ENCODE measurements at places on chromosomes 1 and 21.

DNA sequence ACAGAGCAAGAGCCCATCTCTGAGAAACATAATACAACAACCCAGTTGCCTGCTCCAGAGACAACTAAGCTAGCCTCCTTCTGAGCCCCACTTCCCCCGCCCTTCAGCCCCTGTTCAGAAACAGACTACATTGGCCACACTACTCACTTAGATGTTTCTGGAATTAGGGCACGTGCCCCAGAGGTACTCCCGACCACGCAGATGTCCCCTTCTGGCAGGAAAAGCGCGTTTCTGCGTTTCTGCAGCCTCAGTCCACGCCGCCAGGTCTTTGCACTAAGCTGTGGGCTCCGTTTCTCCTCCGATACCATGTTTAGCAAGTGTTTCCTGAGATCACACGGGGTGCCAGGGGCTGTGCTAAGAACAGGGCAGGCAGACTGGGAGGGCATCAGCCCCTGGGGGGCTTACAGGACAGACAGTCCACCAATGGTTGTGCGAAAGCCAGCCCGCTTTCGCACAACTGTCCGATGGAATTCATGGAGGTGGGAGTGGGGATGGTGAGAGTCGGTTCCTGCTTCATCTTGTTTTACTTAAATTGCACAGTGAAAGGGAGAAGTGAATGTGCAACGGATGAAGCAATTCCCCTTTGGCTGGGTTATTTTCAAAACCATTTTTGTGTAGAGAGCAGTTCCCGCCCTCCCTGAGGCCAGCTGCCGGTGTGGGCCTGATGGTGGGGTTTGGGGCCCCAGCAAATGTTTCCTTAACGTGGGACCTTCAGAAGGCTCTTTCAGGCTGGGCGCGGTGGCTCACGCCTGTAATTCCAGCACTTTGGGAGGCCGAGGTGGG is 2.7 kb downstream of the PIK3CD start:
- peak; percentile 75 for DNase-seq

DNA sequence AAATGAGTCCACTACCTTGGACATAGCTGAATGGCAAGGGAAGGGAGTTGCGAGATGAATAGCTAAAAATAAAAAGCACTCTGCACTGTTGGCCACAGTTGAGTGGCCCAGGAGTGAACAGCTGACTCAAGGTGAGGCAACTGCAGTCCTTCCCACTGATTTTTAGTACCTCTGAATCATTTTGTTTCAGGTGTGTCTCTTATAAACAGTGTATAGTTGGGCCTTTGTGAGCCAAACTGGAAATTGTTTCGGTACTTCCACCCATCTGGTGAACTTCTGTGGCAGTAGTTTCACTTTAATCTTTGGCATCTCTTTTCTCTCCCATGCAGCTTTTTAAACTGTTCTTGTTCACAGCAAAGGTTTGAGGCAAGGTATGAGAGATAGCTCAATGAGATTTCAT is 122.7 kb downstream of the VAV3 start:
- no peak for DNase-seq

DNA sequence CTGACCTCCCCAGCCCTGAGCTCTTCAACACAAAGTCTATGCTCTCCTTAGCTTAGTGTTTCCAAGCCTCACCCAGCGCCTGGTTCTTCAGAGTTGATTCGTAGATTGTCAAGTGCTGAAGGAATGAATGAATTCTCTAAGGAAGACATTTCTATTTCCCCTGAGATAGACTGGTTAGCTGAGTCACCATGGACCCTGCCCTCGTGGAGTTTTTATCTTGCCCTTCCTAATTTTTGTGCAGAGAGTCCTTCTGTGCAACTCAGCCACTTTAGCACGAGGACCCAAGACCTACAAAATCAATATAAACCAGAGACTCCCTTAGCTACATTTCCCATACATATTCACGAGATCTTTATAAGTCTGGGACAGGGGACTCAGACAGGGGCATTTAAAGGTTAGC is 2.6 kb upstream of the CD244 start:
- no peak for DNase-seq

DNA sequence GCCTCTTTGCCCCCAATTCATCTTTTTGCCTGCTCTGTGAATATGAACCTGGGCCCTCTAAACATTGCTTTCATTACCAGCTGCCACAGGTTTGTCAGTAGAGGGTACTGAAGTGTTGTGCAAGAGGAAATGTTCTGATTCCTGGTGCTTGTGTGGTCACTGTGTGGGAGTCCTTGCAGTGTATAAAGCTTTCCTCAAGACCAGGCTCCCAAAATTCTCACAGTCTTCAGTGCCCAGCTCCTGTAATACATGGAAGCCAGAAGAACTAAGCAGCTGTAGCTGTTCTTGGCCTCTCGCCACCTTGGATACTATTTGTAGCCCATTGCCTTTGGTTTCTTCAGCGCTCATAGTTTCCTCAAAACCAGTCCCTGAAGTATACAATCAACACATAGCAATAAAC is 1046.2 kb downstream of the BRINP3 start:
- DNase-seq = no peak

DNA sequence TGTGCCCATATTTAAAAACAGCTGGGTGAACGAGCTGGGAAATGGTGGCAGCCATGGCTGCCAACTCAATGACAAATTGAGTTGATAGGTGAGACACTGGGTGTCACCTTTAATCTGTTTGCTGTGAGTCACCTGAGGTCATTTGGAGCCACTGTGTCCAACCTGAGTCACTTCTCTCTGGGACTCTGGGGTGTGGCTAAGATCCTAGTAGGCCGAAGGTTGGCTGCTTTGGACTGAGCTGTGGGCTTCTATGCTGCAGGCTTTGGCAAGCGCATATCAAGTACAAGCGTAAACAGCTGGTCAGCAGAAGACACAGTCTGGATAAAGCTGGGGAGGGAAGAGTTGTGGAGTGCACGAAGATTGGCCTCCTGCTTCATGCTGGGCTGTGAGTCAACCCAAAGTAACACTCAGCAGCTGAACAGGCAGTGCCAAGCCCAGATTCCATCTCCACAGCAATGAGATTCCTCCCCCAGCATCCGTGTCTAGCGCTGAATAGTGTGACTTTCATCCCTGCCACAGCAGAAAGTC is 24.0 kb downstream of the TEX35 start:
- DNase-seq = peak; percentile 23

- DNase-seq = no peak
Measured at GRCh38 chr1:90616395-90616794, 100.7 kb downstream of the BARHL2 start.

- DNase-seq = no peak
Measured at GRCh38 chr1:178997428-178997827, 28.3 kb upstream of the FAM20B start.

DNA sequence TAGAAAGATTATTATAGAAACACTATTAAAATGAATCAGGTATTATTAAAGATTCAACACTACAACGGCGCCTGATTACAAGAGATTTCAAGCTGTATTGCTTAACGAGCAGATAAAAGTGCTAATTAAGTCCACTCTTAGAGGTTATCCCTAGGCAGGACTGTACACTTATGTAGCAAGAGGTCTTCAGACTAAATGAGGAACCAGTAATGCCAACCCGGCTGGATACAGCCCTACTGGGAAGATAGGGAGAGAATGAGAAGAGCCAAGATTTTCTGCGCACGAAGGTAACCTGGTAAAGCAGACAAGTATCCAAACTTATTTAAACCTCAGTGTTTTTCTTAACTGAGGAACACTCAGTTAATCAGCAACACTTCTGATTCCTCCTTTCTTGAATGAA is 115.7 kb upstream of the HIVEP3 start:
- no peak for DNase-seq

DNA sequence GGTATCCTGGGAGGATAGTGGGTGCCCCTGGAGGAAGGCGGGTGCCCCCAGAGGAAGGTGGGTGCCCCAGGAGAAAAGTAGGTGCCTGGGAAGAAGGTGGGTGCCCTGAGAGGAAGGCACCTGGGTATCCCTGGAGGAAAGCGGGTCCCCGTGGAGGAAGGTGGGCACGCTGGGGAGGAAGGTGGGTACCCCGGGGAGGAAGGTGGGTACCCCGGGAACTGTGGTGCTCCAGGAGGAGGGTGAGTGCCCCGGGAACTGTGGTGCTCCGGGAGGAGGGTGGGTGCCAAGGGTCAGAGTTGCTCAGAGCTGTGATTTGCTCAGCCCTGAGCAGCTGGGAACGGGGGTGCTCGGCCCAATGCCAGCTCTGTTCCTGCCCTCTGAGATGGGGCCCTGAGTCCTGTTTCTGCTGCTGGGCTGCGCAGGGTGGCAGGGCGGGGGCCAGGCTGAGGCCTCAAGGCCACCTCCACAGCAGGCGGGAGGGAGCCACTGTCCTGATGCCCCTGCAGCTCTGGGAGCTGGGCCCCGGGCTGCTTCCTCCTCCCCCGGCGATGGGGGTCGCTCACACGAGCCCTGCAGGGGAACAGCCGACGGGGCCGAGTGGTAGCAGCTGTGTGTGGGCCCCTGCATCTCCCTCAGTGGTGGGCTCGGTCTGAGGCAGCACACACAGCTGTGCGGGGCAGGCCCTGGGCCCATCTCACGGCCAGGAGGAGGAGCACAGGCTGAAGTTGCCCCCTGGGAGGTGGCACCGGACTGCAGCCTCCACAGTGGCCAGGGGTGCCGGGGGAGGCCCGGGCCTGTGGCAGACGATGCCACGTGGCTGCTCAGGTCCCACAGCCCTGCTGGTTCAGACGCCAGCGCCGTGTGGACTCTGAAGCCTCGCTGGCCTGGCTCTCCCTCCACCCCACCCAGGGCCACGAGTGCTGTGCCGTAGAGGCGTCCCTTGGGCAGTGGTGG is 57.4 kb downstream of the SLX9 start:
- no peak for DNase-seq

DNA sequence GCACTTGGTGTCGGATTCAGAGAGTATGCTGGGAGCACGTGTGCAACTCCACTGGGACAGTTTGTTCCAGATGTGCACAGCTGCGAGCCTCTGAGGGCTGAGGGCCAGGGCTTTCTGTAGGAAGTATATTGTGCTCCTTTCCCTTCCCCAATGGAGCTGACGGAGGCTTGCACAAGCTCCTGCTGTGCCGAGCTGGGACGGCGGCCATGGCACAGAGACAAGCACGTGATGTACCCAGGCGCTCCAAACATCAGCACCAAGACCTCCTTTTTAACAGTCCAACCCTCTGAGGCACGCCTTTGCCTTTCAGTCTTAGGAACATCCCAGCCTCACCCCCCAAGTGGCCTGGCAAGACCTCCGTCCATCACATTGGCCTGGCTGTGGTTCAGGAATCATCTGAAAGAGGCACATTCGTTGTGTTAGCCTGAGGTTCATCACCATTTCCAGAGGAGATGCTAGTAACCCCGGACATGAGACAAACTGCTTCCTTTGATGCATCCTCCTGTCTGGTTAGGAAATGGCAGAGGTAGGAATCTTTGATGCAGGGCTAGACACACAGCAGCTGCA is 339.2 kb upstream of the KAZN start:
- no peak for DNase-seq

DNA sequence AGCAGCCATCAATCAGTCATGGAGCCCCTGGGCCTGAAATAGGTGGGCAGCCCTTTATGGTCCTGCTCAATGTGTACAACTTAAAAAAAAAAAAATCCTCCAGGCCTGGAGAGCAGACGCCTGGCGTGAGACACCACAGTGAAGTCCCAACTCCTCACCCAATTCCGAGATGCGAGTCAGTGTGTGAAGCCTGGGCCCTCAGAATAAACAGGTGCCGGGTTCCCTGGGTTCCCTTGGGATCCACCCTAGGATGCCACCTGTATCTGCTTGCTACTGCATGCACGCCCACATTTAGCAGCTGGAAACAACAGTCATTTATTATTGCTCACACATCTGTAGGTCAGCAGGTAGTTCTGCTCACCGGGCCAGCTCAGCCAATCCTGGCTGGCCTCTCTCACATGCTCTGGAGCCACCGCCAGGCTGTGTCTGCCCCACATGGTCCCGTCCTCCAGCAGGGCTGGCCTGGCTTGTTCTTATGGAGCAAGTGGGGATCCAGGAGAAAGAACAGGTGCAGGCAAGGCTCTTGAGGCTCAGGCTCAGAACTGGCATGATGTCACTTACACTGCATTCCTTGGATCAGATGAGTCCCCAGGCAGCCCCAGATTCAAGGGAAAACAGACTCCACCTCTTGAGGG is 172.7 kb downstream of the NPHP4 start:
- no peak for DNase-seq

- no peak for DNase-seq
Measured at GRCh38 chr1:115313182-115313581, 24.9 kb downstream of the NGF start.

DNA sequence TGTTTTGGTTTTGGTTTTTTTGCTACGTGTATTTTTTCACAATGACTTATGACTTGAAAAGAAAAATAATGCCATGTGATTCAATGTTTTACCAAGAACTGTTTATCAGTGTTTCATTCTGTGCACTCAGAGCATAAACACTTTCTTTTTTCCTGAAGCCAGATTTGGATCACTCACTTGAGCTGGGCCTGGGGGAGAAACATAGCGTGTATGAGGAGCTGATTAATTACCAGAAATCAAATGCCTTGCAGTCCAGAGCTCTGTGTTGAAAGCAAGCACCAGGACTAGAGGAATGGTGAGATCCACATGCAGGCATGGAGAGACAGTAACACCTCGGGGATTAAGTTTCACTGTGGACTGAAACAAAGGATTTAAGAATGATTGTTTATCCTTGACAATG is 642.1 kb upstream of the ADGRL2 start:
- no peak for DNase-seq

GRCh38 chr1:116115476-116116439 is 4.6 kb downstream of the MAB21L3 start:
- DNase-seq = no peak

- DNase-seq = no peak
Measured at GRCh38 chr1:18628511-18628910, 2.1 kb upstream of the PAX7 start.

GRCh38 chr1:29645586-29645985 is 409.3 kb downstream of the PTPRU start:
- DNase-seq = no peak

DNA sequence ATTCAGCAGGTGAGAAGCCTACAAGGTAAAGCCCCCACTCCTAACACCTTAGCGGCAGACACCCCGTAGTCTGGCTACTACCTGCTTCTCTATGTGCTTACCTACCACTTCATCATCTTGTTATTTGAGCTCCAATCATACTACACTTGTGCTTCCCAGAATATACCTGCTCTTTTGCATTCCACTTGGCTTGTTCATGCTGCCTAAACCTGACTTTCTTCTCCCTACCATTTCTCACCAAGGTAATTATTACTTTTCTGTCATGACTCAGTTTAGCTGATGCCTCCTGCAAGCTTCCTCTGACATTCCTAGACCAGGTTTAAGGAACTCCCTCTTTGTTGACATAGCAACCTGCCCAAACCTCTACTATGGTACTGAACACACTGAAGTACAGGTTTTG is 495.6 kb upstream of the C1orf87 start:
- no peak for DNase-seq

DNA sequence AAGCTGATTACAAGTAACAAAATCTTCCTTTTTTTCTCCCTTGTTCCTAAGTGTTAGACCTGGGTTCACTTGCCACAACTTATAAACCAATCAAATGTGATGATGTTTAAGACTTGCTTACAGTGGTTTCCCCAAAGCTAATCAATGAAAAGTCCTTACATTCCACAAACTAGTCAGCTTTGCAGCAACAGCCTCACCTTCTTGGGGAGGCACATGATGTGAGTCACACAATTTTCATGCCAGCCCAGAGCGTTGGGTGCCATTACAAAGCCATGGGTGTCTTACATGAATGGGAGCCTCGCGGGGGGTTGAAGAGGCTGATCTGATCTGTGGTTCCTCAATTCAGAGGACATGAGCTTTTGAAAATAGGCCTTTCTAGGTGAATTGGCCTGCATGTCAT is 91.6 kb upstream of the UBE2U start:
- DNase-seq = no peak

- DNase-seq = no peak
Measured at GRCh38 chr21:40080385-40080784, 213.1 kb downstream of the PCP4 start.

- no peak for DNase-seq
Measured at GRCh38 chr21:15221799-15222386, 157.1 kb upstream of the NRIP1 start.

All from activated CD8-positive, alpha-beta memory T cell treated with anti-CD3 and anti-CD28 coated beads, Interleukin-2, amount 50 U/mL, for 48 hours (primary cell).